Inflammatory macrophage treated with lipopolysaccharide for 1 hour (primary cell): ENCODE measurements at places on chromosomes 5 and 9.

GRCh38 chr5:74630453-74631066 is 10.0 kb downstream of the ENC1 start:
- no peak for DNase-seq

DNA sequence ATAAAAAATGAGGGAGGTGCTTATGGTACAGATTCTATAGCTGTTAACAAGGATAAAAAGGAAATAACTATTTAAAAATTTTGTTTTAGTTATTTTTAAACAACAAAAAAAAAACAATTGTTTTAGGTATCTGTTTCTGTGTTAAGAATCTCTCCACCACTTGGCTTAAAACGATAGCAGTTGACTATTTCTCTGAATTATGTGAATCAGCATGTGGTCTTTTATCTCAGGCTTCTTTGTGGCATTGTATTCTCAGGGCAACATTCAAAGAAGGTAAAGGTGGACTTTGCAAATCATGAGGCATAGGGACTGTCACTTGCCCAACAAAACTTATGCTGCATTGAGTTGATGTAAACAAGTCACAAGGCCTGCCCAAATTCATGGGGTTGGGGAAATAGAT is 55.2 kb downstream of the ERBIN start:
- no peak for DNase-seq

- no peak for DNase-seq
These were observed 133.4 kb downstream of the SUSD1 start for GRCh38 chr9:112041536-112042243.

DNA sequence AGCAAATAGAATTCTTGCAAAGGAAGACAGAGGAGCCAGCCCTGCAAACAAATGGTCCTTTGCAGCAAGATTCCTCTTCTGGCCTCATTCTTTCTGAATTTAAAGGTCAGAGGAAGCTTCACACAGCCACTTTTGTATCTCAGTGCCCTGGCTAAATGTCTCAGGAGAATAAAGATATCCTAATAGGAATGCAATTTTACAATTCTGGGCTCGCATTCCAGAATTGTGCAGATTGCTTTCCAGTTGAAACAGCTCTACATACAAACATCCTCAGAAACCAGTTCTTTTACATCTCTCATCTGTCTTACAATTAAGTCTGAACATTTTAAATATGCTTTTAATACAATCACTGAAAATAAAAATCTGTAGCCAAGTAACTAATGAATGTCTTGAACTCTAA is 14.6 kb upstream of the ACOT12 start:
- no peak for DNase-seq

DNA sequence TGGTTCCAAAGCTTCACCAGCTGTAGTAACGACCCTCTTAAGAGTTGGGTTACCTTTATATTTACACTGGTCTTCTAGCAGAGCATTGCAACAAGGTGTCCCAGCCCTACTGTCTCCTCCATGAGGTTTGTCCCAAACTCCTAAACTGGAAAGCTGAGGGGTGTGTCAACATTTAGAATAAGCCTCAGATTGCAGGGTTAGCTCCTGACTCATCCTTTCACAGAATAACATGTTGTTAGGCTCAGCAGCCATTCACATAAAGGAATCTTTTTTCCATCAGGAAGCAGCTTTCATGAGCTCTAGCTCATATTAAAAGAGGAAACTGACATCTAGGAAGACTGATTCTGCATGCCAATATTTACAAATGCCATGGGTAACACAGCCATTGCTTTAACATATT is 238.7 kb downstream of the EFNA5 start:
- no peak for DNase-seq

GRCh38 chr5:17893026-17893635 is 258.9 kb downstream of the TAF11L14 start:
- no peak for DNase-seq

DNA sequence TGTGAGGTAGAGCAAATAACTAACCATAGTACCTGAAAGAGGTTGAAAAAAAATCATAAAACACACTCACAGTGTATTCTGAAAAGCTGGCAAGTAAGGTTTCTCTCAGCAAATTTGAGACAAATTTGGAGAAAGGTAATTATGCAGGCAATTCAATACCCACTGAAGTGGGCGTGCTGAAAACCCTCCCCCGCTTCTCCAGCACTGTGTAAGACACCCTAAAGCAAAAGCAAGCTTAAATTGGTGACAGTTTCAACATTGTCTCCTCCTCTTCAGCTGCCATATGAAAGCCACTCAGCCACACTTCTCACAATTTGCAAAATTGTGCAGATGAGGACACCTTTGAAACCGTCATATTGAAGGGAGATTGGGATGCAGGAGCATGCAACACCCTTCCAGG is 322.3 kb upstream of the CDH6 start:
- DNase-seq: no peak
